ENCODE measurements at places on chromosomes 7 and 10.

- DNase-seq: no peak
These were observed 268.9 kb upstream of the SEMA3C start for GRCh38 chr7:81187753-81188152.

- no peak for DNase-seq
These were observed 82.2 kb upstream of the GNA12 start for GRCh38 chr7:2926120-2926895.

DNA sequence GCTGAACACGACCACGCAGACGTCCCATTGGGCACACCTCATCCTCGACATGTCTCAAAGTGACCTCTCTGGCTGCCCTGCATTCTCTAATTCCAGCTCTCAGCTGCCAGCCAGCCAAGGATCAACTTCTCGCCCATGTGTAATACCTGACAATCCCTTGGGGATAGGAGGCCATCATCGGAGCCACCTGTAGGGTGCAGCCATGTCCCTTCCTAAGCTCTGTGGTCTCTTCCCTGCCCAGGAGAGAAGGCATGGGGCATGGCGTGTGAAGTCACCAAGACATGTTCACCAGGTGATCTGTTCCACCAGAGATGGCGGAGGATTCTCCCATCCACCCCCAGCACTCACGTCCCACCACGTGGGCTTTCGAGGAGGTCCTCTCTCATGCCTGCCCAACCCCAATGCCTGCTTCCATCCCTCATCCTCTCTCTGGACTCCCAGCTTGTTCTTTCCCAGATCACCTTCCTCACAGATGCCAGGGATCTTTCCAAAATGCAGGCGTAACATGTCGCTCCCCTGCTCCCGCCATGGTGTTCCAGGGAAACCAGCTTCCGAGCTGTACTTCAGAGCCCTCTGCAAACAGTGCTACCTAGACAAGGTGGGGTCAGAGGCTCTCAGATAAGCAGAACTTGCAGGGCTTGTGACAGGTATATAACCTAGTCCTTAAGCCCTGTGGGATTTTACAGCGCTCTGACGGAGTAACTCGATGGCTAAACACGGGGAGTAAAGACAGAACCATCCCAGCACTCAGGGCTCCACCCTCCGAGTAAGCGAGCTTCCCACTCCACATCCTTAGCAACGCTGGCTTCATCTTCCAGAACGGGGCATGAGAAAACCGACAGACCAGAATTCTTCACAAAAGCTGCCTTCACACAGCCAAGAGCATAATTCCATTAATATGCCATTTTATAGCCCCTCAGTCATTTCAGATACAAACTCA, 41.1 kb downstream of the BRI3 start:
- DNase-seq: no peak

DNA sequence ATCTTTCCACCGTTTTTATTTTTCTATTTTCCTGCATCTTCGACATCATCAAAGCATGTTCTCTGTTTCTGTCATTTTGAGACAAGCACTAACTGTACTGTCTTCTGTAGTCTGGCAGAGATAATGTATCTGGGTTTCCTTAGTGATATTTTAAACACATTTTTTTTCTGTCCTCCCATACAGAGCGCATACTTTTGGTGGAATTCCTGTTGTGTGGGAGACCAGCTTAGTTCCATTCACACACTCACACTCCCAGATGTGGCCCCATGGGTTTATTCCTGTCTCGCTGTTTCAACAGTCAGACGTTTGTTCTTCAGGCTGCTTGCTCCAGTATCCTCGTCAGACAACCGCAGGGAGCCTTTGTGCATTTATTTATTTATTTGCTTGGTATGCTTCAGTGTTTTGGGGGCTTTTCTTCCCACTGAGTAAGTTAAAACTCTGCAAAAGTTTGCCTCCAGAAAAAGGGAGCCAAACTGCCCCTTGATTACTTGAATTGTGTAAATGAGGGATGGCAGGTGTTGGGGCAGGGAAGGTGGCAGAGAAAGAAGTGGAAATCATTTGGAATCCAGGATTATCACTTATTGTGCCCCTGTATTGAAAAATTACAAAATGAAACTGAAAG, 456.8 kb upstream of the KLF6 start:
- peak; percentile 100 for DNase-seq

- peak; percentile 82 for DNase-seq
These were observed 208.2 kb downstream of the CDK14 start for GRCh38 chr7:90804370-90804769.

GRCh38 chr7:36217211-36217960, 64.3 kb downstream of the EEPD1 start:
- DNase-seq: no peak

DNA sequence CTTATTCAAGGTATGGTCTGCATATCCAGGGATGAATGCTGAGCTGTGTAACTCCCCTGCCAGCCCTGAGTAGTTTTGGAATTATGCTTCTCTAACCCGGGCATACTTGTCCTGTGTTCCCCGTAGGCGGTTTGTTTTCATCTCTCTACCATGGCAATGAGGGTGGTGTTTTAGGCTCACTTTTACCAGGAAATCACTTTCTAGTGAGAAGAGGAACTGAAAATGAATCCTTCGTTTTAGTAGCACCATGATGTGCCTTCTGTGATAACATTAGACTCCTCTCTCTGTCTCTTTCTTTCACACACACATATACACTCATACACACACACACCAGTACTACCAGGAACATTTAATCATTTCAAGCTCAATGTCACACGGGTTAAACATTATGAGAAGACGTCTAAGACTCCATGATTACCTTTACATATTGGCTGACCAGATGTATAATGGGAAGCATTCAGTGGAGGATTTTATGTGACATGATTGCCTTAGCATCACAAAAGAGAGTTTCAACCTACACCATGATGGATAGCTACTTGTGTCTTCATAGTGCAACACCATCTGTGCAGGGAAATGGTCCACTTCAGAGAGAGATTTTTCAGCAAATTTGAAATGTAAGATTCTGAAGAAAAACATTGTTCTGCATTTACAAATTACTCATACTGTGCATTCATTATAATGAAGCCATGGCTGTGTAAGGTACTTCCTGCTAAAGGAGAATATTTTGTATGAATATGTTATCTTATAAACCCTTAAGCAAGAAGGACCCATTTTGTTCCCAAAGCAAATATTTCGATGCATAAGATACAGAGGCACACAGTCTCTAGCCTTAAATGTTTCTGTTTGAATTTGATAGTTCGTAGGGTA, 31.0 kb upstream of the PFKP start:
- DNase-seq: no peak

DNA sequence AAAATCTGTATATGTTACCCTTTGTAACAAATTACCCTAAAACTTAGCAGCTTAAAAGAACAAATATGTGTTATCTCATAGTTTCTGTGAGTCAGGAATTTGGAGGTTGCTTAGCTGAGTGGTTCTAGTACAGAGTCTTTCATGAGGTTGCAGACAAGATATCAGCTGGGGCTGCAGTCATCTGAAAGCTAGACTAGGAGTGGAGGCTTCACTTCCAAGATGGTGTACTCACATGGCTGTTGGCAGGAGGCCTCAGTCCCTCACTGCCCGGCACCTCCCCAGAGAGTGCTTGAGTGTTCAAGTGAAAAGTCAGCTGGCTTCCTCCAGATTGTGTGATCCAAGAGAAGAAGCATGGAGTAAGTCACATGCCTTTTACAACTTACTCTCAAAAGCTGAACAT, 16.9 kb upstream of the GGCT start:
- DNase-seq: peak; percentile 23

DNA sequence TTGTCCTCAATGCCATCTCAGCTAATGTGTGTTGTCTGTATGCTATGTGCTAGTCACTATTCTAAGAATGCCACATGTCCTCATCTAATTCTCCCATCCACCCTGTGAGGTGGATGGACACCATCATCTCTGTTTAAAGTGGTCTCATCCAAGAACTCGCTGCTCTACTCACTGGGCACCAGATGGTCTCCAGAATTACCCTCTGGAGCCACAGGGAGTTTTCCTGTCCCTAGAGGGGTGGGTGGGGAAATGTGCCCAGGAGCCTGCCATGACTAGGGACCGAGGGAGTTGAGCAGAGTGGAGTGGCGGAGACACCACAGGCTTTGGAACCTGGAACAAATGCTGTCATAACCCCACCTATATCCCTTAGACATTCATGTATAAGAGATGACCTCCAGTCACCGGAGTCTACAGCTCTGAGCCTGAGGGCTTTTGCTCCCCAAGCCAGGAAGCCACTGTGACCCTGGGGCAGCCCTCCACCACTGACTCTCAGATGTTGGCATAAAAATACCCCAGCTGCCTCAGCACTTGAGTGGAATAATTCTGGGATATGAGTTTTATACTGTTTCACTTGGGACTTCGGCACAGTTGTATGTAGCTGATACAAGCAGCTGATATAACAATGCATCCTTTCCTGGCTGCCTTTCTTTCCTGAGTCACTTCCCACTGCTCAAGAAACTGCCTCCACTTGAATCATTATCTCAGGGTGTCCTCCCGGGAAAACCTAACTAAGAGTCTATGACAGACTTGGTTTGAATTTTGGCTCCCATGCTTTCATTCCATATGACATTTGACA, 61.5 kb upstream of the RAPGEF5 start:
- no peak for DNase-seq

GRCh38 chr10:11824825-11825224, 1.7 kb downstream of the PROSER2 start:
- DNase-seq: no peak

DNA sequence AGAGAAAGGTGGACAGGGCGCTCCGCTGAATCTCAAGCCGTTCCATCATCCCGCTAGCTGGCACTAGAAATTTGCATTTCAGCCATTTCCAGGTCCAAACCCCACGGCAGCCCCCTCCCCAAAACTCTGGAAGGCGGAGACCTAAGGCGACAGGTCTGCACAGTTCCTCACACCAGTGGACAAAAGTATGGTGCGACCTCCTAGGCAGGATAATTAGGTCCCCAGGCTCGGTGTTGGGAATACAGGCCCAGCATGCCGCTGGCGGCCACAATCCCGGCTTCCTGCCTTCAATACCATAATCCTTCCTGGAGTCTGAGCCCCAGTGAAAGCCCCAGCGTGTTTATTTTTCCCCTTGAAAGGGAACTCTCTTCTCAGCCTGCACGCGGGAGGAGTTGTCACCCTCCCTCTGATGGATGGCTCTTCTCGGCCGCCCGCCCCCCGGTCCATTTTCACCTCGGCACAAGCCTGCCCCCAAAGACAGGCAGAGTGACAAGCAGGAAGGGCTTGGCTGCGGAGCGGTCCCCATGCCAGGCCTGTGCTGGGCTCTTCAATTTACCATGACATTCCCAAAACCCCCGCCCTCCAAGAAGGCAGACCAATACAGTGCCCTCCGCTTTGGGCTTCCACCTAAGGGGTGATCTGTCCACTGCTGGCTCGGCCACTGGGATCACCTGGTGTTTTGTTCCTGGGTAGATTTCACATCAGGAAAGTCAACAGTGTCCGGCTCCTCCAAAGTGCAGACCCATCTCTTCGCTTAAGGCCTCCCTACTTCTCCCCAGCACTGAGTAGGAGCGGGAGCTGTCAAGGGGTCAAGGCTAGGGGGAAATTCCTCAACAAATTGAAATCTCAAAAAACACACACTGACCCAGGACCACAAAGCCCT, 2.2 kb downstream of the FGFR2 start:
- DNase-seq: peak; percentile 36

- peak; percentile 2 for DNase-seq
These were observed 42.3 kb upstream of the FOXI2 start for GRCh38 chr10:127694580-127695193.

- no peak for DNase-seq
These were observed 6.9 kb upstream of the ZNF33A start for GRCh38 chr10:38003588-38003987.

DNA sequence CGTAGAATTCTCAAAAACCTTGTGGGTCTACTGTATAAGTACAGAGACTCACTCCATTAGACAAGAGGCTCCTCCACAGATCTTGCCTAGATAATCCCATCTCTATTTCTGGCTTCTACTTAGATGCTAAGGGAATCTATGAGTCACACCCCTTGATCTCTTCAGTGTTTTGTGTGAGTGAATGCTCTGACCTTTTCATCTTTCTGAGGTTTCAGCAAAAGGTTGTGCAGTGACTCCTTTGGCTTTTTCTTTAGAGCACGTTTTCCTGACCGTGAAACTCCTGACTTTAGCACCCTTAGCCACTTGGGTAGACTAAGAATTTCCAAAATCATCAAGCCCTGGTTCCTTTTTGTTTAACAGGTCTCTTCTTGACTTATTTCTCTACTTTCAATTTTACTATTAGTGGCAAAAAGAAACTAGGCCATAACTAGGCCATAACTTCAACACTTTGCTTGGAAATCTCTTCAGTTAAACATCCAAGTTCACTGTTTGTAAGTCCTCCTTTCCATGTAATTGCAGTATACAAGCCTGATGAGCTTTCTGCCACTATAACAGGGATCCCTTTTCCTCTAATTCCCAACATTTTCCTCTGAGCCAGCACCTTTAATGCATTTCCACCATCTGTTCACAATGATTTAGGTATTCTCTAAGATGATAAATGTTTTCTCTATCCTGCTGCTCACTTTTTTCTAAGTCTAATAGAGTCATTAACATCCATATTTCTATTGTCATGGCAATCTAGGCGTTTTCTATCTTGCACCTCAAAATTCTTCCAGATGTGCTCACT, 19.4 kb downstream of the COPG2 start:
- DNase-seq: peak; percentile 34

DNA sequence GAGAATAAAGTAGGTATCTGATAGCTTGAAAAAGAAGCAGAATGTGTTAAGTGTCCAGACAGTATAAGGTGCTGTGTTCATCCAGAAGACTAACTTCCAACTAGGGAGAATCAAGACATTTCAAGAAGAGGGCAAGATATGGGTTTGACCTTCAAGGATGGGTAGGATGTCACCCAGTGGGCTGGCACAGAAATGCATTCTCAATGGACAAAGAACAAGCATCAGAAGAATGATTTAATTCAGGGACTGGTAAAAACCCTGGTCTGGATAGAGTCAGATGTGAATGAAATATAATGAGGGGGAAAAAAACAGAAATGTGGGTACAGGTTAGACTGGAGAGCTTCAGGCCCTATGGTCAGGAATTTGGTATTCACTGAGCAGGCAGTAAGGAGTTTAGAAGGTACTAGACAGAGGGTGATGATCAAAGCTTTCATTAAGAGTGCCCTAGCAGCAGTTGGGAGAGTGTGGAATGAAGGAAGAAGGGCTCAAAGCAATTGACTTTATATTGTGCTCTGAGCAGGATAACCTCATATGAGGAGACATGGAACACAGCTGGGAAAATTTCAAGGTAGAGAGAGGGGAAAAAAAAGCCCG, 180.7 kb upstream of the ANK3 start:
- DNase-seq: no peak

GRCh38 chr10:110827410-110827809, 44.3 kb upstream of the PDCD4 start:
- peak; percentile 26 for DNase-seq

- peak; percentile 97 for DNase-seq
These were observed 3.9 kb downstream of the LSMEM1 start for GRCh38 chr7:112484671-112485167.

GRCh38 chr7:127251036-127251464, 1.7 kb downstream of the GRM8 start:
- DNase-seq: no peak

- no peak for DNase-seq
These were observed 5.5 kb upstream of the UNC5B start for GRCh38 chr10:71206911-71207310.

DNA sequence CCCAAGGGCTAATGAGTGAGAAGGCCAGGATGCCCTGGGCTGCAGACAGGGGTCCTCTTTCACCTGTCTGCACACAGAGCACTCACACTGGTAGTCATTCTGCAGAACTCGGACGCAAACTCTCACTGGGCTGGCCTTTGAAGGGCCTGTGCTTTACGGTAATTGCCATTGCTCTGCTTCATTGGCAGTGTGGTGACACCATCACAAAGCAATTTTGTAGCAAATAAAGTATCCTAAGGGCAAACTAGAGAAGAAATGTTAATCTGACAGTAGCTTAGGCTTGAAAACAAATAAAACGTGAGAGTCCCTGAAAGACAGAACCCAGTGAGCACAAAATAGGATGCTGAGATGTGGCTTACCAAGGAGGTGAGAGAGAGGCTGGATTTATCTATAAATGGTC, 30.6 kb upstream of the FIGNL1 start:
- no peak for DNase-seq
